DMS 273 treated with DMSO at 0.1 percent for 48 hours (cell line): ENCODE measurements at places on chromosomes 4 and X.

DNA sequence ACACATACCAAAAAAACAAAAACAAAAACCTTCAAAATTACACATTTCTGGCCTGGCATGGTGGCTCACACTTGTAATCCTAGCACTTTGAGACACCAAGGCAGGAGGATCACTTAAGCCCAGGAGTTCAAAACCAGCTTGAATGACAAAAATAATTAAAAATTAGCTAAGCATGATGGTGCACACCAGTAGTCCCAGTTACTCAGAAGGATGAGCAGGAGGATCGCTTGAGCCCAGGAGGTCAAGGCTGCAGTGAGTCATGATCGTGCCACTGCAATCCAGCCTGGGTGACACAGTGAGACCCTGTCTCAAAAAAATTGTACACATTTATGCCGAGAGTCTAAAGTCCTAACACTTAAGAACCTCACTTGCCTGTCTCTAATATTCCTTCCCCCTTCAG lies 18.3 kb downstream of the SLC39A8 start:
- DNase-seq = no peak

DNA sequence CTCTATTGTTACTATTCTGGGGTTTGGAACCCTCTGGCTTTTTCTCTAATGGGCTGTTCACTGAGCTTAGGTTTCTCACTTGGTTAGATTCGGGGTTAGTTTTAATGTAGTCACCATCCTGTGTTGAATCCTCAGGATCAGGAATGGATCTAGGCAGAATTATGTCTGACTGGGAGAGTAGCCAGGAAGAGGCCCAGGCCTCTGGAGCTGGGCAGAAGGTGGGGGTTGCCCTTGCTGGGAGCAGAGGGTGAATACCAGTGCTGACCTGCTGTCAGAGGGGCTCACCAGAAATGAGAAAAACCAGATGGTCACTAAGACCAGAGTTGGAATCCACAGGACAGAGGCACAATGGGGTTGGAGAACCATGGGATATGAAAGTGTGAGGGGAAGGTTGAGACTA lies 126.6 kb upstream of the SLC4A4 start:
- DNase-seq = no peak

DNA sequence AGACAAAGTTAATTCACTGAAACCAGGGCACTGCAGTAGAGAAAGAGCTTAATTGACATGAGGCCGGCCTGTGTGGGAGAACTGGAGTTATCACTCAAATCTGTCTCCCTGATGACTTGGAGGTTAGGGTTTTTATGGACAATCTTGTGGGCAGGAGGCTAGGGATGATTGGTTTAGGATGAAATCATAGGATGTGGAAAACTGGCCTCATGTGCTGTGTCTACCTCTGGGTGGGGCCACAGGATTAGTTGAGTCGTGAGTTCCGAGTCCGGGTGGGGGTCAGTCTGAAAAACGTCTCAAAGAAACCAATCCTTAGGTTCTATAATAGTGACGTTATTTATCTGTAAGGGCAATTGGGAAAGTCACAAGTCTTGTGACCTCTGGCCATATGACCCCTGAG lies 68.1 kb downstream of the UCHL1 start:
- no peak for DNase-seq

DNA sequence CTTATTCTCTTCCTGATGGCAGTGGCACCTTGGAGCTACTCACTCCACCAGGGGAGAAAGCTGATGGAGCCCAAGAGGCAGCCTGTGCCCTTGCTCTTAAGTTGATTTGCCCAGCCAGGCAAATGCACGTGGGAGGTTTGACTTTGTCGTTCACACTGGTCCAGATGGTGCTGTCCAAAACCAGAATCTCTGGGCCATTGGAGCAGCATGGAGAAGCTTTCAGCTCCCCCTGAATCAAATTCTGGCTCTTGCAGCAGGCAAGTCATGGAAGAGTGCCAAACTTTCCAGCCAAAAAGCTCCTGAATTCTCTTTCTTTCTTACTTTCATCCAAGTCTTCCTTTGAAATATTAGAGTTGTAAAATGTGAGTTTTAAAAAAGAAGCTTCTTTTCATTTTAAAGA lies 970.4 kb downstream of the RPA4 start:
- no peak for DNase-seq

GRCh38 chr4:7971881-7972500 lies 32.3 kb upstream of the AFAP1 start:
- DNase-seq = no peak

DNA sequence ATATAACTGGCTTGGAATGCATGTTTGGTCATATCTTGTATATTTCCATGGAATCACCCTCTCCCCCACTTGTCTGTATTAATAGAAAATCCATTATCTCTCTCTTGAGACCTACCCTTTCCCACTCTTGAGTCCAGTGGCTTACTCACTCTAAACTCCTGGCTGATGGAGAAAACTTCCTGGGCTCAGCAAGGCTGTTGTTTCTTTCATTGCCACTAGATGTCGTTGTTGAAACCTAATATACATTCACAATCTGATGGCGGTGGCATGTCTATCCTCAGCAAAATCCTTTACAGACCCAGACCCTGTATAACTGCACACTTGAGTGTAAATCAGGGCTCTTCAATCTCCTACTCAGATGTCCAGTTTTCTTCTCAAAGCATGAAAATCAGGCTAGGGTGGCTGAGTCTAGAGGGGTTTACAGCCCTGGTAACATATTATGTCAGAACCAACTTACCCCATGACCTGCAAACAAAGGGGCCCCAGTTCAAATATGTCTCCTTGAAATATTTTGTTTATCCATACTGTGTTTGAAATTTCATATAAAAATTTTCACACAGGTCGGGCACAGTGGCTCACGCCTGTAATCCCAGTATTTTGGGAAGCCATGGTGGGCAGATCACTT lies 70.0 kb upstream of the FAM241A start:
- no peak for DNase-seq

DNA sequence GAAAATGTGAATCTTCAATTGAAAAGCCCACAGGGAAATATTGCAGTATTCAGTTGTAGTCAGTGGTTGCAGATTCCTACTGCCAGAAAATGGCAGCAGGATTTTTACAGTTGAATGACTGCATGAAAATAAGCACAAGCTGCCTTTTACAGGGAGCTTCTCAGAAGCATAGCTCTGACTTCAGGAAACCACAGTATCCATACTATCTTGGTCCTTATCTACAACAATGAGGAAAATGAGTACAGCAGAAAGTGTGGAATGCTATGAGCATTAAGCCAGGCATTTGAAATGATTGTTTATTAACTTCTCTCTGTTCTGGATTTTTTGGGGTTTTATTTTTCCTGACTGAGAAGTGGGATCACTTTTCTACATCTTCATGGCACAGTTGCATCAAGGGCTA lies 34.6 kb upstream of the PRRG1 start:
- no peak for DNase-seq

DNA sequence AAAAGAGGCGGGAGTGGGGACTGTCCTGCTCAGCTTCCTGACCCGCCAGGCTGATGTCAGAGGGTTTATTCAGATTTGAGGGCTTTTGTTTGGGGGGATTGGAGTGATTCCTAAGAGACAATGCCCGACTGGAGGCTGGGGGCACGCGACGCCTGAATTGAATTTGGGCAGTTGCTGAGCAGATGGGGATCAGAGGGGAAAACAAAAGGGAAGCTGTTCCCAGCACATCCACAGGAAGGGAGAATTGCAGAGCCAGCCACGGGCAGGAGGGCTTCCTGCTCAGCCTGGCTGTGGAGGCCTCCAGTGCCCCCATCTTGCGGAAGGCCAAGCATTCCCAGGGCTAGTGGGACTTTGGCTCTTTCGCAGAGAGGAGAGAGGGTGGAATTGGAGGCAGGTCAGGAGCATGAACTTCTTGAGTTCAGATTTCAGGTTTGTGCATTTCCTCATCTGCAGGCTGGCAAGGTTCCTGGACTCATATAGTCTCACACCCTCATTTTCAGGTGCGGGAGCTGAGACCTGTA lies 162.8 kb downstream of the NHS start:
- no peak for DNase-seq

DNA sequence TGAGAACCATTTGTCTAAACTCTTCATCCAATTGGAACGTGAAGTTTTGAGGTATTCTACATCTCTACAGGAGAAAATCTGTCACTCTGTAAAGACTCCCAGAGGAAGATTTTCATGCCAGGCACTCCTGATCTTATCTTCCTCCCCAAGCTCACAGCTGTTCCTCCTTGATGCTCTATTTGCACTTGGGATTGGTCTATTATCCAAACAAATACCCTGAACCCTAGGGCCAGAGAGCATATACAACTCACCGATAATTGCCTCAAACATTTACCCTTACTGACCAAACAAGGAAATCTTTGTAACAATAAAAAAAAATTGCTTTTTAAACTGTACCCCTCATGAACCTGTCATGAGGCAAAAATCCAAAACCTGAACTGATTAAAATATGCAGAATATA lies 372.7 kb downstream of the SH2D1A start:
- peak; percentile 1 for DNase-seq

DNA sequence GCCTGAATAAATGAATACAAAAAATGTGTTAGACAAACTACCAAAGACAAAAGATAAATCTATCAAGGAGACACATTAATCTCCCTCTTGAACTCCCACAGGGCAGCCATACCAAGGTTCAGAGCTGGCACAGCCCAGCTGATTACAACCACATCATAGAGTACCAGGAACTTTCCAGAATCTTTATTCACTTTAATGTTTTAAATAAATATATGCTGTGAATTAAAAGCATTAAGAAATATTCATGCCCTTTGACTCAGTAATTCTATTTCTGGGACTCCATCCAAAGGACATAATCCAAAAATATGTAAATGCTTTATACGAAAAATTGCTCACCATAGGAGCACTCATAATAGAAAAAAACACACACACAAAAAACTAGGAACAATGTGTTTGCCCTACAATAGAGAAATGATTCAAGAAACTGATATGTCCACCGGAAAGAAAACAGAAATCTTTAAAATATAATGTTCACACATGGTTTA lies 126.0 kb downstream of the LDB2 start:
- no peak for DNase-seq

DNA sequence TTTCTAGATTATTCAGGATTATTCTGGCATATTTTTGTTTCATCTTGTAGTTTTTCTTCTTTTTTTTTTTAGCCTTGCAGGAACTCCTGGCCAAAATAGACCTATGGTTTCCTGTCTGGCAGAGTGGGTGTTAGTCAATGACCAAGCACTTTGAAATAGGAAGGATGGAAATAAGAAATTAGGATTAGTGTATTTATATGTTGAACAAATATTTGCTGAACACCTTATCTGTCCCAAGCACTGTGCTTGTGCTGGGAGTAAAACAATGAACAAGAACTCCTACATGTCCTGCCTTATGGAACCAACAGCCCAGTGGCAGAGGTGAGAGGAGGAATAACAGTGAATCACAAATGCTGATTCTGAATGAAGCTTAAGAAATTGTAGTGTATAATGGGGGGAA lies 4.5 kb downstream of the MMRN1 start:
- DNase-seq = no peak

DNA sequence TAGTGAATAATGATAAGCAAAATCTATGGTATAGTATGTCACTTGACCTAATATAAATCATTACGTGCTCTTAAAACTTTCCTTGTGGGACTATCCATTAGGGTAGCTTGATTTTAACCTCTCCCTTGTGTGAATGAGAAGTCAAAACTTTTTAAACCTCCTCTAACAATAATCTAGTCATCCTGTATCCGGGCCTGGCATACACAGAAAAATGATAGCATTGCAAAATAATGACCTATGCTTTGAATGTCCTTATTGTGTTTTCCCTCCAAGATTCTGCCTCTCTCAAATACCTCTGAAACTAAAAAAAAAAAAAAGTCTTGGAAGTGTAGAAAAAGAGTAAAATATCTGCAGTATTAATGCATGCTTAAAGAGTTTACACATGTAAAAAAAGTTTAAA lies 250.0 kb upstream of the NDST3 start:
- DNase-seq = no peak

DNA sequence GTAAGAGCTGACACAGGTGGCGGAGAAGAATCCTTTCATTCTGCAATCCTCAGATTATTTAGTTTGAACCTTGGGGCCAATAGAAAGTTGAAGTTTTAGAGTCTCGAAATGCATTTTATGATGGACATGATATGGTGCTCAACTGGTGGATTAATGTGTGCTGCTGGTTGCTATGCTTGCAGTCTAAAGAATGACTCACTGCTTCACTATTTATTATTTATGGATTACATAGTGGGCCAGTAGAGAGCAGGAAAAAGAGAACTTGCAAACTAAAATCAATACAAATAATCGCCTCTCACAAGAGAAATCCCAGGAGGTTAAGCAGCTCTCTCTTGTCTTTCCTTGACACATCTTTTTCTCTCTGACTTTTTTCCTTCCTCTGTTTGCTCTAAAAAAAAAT lies 2326.8 kb upstream of the AGA start:
- DNase-seq = no peak

DNA sequence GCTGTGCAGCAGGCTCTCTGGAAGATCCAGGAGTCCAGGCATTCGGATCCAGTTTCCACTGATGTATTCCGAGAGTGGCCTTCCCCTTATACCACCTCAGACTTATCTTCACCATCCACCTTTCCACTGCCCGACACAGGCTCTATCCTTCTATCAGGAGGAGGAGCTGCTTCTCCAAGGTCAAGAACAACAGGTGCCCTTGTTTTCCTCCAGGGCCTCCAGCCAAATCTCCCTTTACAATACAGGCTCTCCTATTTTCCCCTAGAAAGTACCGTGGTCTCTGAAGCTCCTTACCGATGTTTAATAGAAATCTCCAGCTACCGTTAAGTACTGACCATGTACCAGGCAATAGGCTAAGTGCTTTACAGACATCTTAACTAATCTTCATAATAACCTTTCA lies 61.3 kb downstream of the AFAP1 start:
- DNase-seq = no peak

GRCh38 chrX:13397878-13398818 lies 78.3 kb upstream of the ATXN3L start:
- DNase-seq = peak; percentile 13

- no peak for DNase-seq
Observed at GRCh38 chr4:76074993-76075600, 588 bp downstream of the ART3 start.

GRCh38 chrX:19889582-19890342 lies 2.4 kb upstream of the SH3KBP1 start:
- no peak for DNase-seq

- DNase-seq = no peak
Observed at GRCh38 chrX:118346258-118347094, 570 bp downstream of the WDR44 start.

- no peak for DNase-seq
Observed at GRCh38 chr4:100290585-100290984, 100.3 kb upstream of the DDIT4L start.

GRCh38 chr4:133124746-133125145 lies 24.3 kb upstream of the PCDH10 start:
- no peak for DNase-seq

GRCh38 chr4:145490361-145490760 lies 8.7 kb downstream of the SMAD1 start:
- no peak for DNase-seq

- DNase-seq = no peak
Observed at GRCh38 chrX:9650091-9650490, 115.6 kb downstream of the GPR143 start.

GRCh38 chr4:148481636-148482035 lies 39.4 kb upstream of the NR3C2 start:
- DNase-seq = no peak

DNA sequence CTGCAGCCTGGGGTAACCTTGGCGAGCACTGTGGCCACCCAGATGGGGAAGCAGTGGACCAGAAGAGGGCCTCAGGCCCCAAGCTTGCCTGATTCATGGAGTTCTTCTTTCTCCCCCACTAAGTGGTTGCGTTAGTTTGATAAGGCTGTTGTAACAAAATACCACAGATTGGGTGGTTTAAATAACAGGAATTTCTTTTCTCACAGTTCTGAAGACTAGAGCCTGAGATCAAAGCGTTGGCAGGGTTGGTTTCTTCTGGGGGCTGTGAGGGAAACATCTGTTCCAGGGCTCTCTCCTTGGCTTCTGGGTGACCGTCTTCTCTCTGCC lies 105.7 kb upstream of the GATB start:
- DNase-seq = no peak

GRCh38 chr4:18075823-18076433 lies 54.4 kb upstream of the LCORL start:
- no peak for DNase-seq
